IPS-NIHi11 (cell line): ENCODE measurements at places on chromosomes 13 and 19.

DNA sequence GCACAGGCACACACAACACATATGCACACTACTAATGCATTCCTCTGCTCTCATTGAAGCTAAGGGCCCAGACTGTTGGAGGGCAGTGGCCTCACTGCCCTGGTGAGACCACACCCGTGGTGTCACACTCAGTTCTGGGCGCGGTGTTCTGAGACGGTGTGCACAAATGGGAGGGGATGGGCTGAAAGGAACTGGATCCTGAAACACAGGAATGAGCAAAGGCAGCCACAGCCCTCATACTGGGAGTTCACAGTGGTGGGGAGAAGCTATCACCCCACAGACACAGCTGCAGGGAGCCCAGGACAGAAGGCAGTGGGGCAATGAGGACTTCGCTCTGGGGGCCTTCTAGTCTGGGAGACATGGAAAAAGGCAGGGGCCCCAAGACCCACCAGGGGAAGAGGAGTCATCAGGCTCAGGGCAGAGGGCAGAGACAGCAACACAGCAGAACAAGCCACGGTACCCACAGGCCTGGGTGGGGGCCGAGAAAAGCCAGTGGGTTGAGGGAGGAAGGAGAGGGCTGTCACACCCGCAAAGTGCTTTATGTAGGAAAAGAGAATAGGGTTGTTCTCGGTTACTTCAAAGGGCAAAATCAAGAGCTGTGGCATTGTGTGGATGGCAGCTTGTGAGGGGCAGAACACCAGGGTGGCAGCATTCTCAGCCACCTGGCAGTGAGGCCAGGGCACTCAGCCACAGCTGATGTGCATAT lies 75.4 kb upstream of the GPR183 start:
- DNase-seq, result no peak

GRCh38 chr19:45577111-45577905 lies 7.3 kb downstream of the OPA3 start:
- no peak for DNase-seq

GRCh38 chr19:49555600-49556411 lies 24.6 kb downstream of the NOSIP start:
- peak; percentile 93 for DNase-seq

GRCh38 chr19:1967087-1967608 lies 26.2 kb downstream of the CSNK1G2 start:
- DNase-seq, result no peak

DNA sequence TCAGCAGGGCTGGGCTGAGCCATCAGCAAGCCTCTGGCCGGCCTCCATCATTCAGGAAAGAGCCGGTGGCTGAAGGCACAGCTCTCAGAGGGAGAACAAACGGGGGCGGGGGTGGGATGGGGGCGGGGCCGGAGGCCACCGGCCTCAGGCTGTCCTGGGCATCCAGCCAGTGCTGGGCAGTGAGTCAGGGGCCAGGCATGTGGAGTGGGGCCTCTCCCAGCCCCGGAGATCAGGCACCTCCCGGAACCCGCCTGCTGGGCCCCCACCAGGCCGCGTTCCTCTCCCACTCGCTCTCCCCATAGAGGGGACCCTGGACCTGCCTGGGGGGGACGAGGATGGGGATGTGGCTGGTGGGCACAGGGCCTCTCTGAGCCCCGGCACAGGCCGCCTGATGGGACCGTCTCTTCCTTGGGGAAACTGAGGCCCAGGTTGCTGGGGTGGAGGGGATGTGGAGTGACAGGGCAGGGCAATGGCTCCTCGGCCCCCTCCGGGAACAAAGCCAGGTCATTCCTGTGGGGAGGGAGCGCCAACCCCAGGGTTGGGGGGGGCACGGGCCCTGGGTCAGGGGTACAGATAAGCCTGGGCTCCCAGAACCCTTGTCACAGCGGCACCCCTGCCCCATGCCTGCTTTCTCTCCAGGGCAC lies 12.9 kb downstream of the SPC24 start:
- peak; percentile 77 for DNase-seq

DNA sequence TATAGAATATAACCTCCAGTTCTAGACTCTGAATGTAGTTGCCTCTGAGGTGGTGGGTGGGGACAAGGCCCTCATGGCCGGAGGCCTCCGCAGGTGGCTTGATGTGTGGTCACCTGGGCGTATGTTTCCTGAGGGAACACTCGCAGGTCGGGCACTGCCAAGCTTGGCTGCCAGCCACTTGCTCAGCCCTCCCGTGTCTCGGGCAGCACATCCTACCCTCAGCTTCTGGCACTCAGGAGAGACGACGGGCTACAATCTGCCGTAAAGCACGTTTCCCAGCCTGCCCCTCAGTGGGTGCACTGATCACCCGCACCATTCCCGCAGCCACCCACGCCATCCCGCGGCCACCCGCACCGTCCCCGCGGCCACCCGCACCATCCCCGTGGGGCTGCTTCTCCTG lies 15.2 kb downstream of the THOP1 start:
- DNase-seq, result peak; percentile 23

- no peak for DNase-seq
Measured at GRCh38 chr13:29801102-29801501, 49.3 kb downstream of the UBL3 start.

GRCh38 chr19:16890461-16891184 lies 1.8 kb downstream of the F2RL3 start:
- DNase-seq, result no peak

GRCh38 chr13:112980434-112980833 lies 11.4 kb downstream of the MCF2L start:
- no peak for DNase-seq

DNA sequence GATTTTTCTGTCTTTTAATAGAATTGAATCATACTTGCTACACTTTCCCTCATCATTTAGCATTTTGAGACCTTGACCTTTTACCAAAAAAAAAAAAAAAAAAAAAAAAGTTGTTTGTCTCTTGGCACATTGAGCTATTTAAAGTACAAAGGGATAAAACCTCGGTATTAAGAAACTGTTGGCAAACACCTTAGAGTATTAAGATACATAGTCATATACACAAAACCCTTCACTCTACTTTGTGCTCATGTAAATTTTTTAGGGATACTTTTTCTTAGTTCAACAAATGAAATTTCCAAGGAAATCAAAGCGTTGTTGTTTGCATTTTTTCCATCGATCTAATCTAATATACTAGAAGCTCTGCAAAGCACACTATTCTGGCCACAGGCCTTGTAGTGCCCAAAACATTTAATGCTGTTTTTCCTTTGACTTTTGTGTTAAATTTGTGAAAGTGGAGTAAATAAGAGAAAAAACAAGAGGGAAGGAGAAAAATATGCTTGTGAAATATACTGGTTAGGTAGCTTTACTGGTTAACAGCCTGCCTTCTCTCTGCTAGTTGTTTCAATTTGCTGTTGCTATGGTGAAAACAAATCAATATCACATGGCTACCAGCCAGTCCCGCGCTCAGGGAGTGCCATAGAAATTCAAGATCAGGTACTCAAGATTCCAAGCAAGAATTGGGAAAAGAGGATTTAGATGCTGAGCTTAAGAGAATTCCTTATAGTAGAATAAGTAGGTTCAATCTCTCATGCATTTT lies 2.6 kb downstream of the MBNL2 start:
- no peak for DNase-seq

GRCh38 chr19:27657271-27658051 lies 1555.5 kb downstream of the UQCRFS1 start:
- no peak for DNase-seq

DNA sequence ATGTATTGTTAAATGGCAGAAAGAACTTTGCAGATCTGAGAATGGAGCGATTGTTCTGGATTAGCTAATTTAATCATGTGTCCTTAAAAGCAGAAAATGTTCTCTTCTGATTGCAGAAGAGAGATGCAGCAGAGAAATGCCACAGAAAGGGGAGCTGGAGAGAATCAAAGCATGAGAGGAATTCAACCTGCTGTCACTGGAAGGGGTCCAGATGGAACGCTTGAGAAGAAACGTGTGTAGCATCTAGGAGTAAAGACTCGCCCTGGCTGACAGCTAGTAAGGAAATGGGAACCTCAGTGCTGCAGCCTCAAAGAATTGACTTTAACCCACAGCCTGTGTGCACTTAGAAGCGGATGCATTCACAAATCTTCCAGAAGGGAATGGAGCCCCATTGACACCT lies 502.8 kb downstream of the KLF12 start:
- no peak for DNase-seq

DNA sequence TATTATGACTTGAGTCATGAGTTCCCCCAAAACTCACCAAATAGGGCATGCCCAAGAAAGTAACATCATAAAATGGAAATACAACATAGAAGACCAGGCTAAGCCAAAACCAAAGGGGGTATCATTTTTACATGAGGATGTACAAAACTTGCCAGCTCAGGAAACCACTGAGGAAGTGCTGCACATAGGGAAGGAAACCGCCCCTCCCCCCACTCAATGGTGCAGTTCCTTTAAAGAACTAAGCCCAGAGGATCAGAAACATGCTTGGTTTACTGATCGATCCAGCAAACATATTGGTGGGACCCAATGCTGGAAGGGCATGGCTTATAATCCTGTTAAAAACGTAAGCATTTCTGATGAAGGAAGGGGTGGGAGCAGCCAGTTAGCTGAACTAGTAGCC lies 4.2 kb upstream of the ZNF486 start:
- DNase-seq, result no peak

- no peak for DNase-seq
Measured at GRCh38 chr13:113917594-113918371, 53.9 kb upstream of the GAS6 start.

GRCh38 chr19:18321734-18322102 lies 1.2 kb downstream of the LSM4 start:
- no peak for DNase-seq

DNA sequence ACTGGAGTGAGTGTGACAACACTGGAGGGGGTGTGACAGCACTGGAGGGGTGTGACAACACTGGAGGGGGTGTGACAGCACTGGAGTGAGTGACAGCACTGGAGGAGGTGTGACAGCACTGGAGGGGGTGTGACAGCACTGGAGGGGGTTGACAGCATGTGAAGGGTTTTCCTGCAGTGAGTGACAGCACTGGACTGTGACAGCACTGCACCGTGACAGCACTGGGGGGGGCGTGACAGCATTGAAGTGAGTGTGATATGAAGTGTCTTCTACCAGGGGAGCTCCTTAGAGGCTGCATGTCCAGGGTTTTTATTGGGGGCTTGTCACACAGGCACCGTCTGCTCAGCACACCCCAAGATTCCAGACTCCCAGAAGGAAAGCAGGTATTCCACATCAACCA lies 274.8 kb downstream of the TEX29 start:
- no peak for DNase-seq

- DNase-seq, result no peak
Measured at GRCh38 chr13:18962168-18962734, 219.4 kb downstream of the TUBA3C start.

DNA sequence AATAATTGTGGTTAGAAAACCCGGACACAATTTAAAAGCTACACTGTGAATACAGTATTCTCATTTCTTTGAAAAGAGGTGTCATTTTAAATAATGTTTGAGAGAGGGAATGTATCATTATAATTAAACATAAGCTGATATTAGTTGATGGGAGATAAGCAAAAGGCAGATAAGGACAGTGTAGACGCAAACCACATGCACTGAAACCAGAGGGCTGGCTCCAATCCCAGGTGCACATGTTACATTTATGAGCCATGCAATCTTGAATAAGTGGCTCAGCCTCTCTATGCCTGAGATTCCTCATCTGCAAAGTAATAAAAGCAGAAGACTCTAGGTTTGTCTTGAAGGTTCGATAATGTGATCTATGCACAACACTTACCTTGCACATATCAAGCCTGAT lies 238.7 kb downstream of the EFNB2 start:
- DNase-seq, result no peak

- no peak for DNase-seq
Measured at GRCh38 chr19:34380639-34381241, 15.7 kb downstream of the GPI start.

DNA sequence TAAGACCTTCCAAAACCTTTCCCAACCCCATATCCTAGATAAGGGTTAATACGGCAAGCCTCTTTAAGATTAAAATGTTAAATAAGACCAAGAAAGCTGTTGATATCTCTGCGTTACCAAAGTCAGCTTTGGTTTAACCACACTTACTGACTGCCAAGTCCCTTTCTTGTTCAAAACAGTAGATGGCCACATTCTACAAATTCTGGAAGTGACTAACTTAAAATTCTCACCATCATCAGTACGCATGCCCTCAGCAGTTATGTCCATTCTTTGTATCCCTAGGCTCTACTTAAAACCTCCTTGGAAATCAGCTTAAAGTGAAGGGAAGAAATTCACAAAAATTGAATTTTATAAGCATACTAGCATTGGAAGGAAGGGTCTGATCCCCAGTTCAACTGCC lies 23.6 kb downstream of the SOHLH2 start:
- DNase-seq, result no peak
